Caco-2 (cell line): ENCODE measurements at places on chromosomes 1 and 21. TPM values are rescaled to one million over a fixed set of nuclear protein-coding genes. Genes with fewer than 3 reads are reported as not detected.

DNA sequence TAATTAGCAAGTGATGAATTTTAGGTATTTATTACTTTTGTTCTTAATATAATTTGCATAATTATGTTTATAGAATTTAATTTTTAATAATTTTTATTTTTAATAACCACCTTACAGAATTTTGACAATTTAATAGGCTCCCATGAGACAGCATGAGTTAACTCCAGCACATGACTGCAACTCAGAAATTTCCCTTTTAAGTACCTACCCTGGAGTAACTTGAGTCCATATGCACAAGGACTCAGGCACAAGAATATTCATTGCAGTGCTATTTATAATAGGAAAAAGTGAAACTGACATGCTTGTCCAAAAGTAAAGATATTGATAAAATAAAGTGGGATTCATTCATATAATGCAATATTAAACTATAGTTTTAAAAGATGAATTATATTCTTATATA lies 54.1 kb upstream of the C1orf53 start:
- H3K27ac ChIP-seq, result no peak overlapping the region
- no peaks in the 10 kb centered on the region for H3K4me1 ChIP-seq
- no peak for DNase-seq

DNA sequence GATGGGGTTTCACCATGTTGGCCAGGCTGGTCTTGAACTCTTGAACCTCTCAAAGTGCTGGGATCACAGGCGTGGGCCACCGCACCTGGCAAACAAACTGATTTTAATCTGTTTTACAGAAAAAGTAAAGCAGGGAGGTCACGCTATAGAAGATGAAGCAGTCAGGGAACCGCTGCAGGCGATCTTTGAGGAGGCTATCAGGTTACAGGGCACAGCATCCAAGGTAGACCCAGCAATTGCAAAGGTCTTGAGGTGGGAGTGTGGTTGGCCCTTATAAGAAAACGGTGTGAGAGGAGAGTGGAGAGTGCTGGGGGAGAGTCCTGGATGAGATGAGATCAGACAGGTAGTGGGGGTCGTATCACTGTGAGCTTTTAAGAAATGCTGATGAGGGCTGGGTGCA lies 2.6 kb upstream of the TMCO4 start:
- H3K4me3 ChIP-seq, result no peak overlapping the region
- H3K27me3 ChIP-seq, result no peaks in the 10 kb centered on the region
- no peak overlapping the region for H3K27ac ChIP-seq

DNA sequence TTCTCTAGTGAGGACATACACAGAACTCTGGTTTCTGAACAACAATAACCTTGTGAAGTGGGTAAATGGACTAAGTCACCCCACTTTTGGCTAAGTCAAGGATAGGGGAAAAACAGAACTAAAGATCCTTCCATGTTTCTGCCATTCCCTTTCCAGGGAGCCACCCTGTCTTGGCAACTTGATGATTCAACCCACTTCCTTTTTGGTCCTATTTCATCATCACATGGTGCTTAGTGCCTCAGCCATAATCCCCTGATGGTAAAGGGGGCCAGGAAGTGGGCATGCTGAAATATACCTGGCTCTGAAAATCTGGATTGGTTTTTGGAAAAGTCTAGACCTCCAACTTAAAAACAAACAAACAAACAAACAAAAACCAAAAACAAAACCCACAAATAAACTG lies 206.4 kb upstream of the FOXD3 start:
- H3K27me3 ChIP-seq, result no peaks in the 10 kb centered on the region
- H3K4me1 ChIP-seq, result no peaks in the 10 kb centered on the region
- no peaks in the 10 kb centered on the region for H3K36me3 ChIP-seq
- no peak for DNase-seq
- H3K4me3 ChIP-seq, result no peak overlapping the region

TGFBR3 gene
- total RNA-seq, result 12.2 and 15.2 TPM in 2 replicates

DNA sequence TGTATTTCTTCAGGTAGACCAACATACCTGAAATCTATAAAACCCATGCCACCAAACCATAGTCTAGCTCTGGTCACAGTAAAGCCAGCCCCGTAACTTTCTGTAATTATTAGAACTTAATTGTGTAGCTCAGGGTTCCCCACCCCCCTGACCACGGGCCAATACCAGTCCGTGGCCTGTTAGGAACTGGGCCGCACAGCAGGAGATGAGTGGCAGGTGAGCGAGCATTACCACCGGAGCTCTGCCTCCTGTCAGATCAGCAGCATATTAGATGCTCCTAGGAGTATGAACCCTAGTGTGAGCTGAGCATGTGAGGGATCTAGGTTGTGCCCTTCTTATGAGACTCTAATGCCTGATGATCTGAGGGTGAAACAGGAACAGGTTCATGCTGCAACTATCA lies 14.6 kb downstream of the TENT5C start:
- no peaks in the 10 kb centered on the region for H3K27me3 ChIP-seq
- H3K27ac ChIP-seq, result no peak overlapping the region
- no peak for DNase-seq
- H3K4me1 ChIP-seq, result no peaks in the 10 kb centered on the region
- H3K36me3 ChIP-seq, result no peaks in the 10 kb centered on the region

GRCh38 chr1:47686731-47687630 lies 249.1 kb downstream of the FOXD2 start:
- no peaks in the 10 kb centered on the region for H3K27me3 ChIP-seq
- no peak for DNase-seq
- no peaks in the 10 kb centered on the region for H3K36me3 ChIP-seq
- H3K27ac ChIP-seq, result peak overlapping the region; percentile 42
- H3K4me1 ChIP-seq, result peaks cover 22% of the 10 kb centered on the region
- no peak overlapping the region for H3K4me3 ChIP-seq

DNA sequence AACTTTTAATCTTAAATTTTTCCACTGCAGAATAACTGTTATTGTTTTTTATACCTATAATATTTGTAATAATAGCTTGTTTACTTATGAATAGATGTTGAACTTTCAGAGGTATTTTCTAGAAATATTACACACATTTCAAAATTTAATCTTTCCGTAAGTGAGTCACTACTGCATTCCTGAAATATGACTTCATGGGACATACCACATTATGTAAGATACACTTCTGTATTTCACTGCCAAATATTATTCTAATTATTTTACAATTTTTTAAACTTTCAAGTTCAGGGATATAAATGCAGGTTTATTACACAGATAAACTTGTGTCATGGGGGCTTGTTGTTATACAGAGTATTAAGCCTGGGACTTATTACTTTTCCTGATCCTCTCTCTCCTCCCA lies 2220.5 kb downstream of the NCAM2 start:
- no peaks in the 10 kb centered on the region for H3K4me1 ChIP-seq
- no peaks in the 10 kb centered on the region for H3K36me3 ChIP-seq
- H3K27ac ChIP-seq, result no peak overlapping the region

RNF186 gene
- not detected in 2 replicates for total RNA-seq

DNA sequence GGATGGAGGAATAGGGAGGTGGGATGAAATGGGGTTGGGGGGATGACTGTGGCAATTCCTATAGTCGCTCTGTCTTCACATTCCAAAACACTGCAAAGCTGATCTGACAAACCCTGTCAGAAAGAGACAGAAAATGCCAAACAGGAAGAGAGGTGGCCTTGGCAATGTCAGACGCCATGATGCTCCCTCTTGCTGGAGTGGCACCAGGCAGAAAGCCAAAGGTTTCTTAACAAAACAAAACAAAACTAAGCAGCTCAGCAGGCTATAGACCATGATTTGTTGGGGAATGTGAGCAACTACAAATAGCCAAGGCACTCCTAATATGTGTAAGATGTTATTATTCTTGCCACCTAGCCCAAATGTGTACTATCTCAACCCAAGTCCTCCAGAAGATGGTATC lies 42.9 kb upstream of the PLA2G2C start:
- no peak for DNase-seq
- no peaks in the 10 kb centered on the region for H3K4me1 ChIP-seq
- no peak overlapping the region for H3K4me3 ChIP-seq
- H3K36me3 ChIP-seq, result no peaks in the 10 kb centered on the region
- no peaks in the 10 kb centered on the region for H3K27me3 ChIP-seq

DNA sequence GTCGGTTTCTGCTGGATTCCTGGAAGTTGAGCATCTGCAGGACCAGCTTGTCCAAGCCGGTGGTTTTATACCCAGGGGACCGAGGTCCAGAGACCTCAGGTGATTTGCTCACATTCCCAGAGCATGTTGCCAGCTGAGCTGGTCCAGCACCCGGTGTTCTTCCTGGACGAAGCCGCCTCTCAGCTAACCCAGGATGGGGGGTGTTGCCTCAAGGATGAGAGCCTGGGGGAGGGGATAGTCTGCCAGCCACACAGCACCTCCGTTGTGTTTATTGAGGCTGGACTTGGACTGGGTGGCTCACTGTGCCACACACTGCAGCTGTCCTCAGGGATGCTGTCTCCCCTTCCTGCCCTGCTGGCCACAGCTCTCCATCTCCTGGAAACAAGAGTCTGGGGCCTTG lies 1.5 kb downstream of the TMEM201 start:
- H3K4me1 ChIP-seq, result peaks cover 7% of the 10 kb centered on the region; the same call in 1 of the 2 replicates
- no peaks in the 10 kb centered on the region for H3K36me3 ChIP-seq
- H3K27ac ChIP-seq, result no peak overlapping the region
- no peak for DNase-seq
- H3K27me3 ChIP-seq, result no peaks in the 10 kb centered on the region

GRCh38 chr1:47439017-47439818 lies 1.4 kb downstream of the FOXD2 start:
- H3K4me1 ChIP-seq, result no peaks in the 10 kb centered on the region
- no peaks in the 10 kb centered on the region for H3K27me3 ChIP-seq
- H3K27ac ChIP-seq, result no peak overlapping the region
- no peaks in the 10 kb centered on the region for H3K36me3 ChIP-seq
- H3K4me3 ChIP-seq, result no peak overlapping the region
- DNase-seq, result no peak

GRCh38 chr1:116886291-116886878 lies 23.3 kb upstream of the PTGFRN start:
- no peaks in the 10 kb centered on the region for H3K4me1 ChIP-seq
- H3K4me3 ChIP-seq, result no peak overlapping the region
- H3K27ac ChIP-seq, result no peak overlapping the region
- no peaks in the 10 kb centered on the region for H3K36me3 ChIP-seq
- DNase-seq, result no peak
- H3K27me3 ChIP-seq, result no peaks in the 10 kb centered on the region

DNA sequence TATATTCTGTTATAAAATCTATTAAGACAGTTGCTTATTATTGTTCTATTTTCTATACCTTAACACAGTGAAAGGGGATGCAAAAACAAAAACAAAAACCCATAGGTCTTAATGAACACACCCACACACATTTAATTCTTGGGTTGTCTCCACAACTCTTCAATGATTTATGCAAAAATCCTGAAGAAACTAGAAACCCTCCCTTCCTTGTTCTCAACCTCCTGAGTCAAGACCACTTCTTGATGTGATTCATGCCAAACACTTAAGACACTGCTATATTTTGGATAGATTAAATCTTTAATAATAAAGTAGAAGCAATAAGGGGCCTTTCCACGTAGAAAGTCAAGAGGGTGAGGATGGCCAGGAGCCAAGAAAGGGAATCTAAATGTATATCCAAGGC lies 23.4 kb downstream of the SCAF4 start:
- no peak for DNase-seq
- H3K27me3 ChIP-seq, result no peaks in the 10 kb centered on the region
- H3K4me3 ChIP-seq, result no peak overlapping the region
- no peaks in the 10 kb centered on the region for H3K36me3 ChIP-seq
- H3K27ac ChIP-seq, result no peak overlapping the region
- peaks cover 7% of the 10 kb centered on the region for H3K4me1 ChIP-seq

DNA sequence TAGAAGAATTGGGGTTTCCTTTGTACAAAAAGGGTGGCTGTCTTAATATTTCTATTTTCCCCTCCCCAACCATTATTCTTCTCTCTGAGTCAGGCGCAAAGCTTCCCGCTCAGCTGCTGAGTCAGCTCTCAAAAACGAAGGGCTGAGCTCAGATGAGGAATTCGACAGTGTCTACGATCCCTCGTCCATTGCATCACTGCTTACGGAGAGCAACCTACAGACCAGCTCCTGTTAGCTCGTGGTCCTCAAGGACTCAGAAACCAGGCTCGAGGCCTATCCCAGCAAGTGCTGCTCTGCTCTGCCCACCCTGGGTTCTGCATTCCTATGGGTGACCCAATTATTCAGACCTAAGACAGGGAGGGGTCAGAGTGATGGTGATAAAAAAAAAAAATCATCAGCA lies 3.0 kb upstream of the TUFT1 start:
- no peak overlapping the region for H3K27ac ChIP-seq
- H3K27me3 ChIP-seq, result no peaks in the 10 kb centered on the region
- H3K36me3 ChIP-seq, result peaks cover 11% of the 10 kb centered on the region
- no peak for DNase-seq
